ENCODE measurements at places on chromosomes 16 and 17. TPM values are rescaled to one million over a fixed set of nuclear protein-coding genes. Genes with fewer than 3 reads are reported as not detected.
A peak's percentile ranks its signal among the peaks of the same experiment; 100 is the strongest.

DNA sequence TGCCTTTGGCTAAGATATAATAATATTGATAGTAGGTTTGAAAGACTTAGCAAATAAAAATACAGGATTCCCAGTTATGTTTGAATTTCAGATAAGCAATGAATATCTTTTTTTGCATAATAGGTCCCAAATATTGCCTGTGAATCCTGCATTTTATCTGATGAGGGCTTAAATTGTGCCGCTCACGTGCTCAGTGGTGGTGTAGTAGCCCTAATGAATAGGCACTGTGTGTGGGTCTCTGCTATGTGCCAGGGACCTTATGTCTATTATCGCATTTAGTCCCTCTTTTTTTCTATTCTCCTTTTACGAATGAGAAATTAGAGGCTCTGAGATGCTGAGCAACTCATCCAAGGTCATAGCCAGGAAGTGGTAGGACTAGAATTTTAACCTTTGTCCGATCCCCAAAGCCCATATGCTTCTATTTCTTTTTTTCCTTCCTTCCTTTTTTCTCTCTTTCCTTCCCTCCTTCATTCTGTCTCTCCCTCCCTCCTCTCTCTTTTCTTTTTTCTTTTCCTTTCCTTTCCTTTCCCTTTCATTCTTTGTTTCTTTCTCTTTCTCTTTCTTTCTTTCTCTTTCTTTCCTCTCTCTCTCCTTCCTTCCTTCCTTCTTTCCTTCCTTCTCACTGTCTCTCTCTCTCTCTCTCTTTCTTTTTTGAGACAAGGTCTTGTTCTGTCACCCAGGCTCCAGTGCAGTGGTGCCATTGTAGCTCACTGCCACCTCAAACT is 47.2 kb downstream of the RGS9 start:
- no peak for DNase-seq

- DNase-seq, result no peak
These were observed 4.4 kb upstream of the PIK3R5 start for GRCh38 chr17:8969901-8970300.

- no peak for DNase-seq
These were observed 172.3 kb downstream of the KATNIP start for GRCh38 chr16:27722207-27722606.

GRCh38 chr17:35084987-35085386 is 21.5 kb upstream of the RFFL start:
- no peak for DNase-seq

- DNase-seq, result no peak
These were observed 29.2 kb upstream of the C16orf78 start for GRCh38 chr16:49344401-49344800.

DNA sequence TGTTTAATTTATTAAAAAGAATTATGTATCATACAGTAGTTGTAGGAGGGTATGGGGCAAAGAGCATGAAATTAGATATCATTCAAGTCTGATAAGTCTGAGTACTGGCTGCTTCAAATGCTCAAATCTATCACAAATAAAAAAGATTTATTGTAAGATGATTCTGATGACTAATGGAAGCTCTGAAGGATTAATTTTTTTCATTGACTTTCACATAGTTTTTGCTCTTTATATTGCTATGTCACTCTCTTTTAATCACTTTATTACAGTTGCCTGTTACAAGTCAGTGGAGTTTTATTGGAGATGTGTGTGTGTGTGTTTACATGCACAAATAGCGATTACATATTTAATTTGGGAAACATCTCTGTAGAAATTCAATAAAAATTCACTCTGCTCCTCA is 15.0 kb downstream of the MAP2K4 start:
- no peak for DNase-seq

DNA sequence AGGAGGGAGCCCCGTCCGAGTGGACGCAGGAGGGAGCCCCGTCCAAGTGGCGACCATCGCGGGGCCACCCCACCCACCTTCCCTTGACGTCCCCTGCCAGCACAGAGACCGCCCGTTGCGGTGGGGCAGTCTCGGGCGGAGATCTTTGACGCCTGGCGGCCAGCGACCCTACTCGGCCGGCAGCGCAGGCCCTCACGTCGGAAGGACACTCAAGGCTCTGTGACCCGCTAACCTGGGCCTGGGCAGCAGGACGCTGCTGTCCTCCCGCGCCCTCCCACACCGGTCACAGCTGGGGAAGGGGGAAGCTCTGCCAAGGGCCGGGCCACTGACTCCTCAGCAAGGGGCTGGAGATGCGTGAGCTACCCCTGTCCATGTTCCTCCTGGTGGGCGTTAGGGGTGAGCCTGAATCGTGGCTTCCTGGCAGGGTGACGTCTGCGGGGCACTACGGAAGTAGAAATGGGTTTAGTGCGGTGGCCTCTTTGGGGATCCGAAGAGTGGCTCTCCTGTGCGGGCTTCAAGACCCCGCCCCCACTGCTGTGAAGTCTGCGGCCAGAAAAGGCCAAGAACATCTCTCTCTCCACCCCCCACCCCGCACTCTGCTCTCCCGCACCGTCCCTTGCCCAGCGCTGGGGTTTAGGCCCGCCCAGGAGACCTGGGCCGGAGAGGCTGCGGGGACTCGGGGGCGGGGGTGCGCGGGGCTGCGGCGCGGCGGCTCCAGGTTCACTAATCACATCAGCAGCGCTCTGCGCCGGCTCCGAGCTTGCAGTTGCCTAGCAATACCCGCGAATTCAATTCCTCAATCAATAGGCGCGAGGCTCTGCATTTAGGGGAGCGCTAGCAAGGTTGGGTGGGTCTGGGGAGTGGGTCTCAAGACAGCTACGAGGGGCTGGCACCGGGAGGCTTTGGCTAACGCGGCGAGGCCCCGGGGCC is 5.8 kb downstream of the CBX8 start:
- DNase-seq, result no peak

DNA sequence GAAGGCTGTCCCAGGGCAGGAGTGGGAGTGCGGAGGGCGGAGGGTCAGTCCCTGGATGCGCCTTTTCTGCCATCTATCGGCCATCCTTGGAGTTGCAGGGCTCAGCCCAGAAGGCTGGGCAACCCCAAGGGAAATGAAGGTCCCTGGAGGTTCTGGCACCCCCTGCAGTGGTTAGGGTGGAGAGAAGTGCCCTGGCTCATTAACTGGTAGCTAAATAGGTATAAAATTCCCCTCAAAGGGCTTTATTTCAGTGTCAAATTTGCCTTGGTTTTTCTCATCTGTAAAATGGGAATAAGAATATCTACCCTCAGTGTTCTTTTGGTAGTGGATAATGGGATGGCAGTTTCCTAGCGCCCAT is 22.4 kb downstream of the C17orf75 start:
- DNase-seq, result peak; percentile 73

GRCh38 chr16:1379304-1380076 is 27.8 kb downstream of the GNPTG start:
- DNase-seq, result peak; percentile 56

GRCh38 chr16:53091466-53092211 is 36.8 kb downstream of the CHD9 start:
- no peak for DNase-seq

- no peak for DNase-seq
These were observed 17.5 kb downstream of the GRIN2C start for GRCh38 chr17:74842146-74842598.

- DNase-seq, result peak; percentile 62
These were observed 118.1 kb downstream of the STXBP4 start for GRCh38 chr17:55086635-55087058.

- no peak for DNase-seq
These were observed 1239.8 kb upstream of the GOT2 start for GRCh38 chr16:59973966-59974365.

DNA sequence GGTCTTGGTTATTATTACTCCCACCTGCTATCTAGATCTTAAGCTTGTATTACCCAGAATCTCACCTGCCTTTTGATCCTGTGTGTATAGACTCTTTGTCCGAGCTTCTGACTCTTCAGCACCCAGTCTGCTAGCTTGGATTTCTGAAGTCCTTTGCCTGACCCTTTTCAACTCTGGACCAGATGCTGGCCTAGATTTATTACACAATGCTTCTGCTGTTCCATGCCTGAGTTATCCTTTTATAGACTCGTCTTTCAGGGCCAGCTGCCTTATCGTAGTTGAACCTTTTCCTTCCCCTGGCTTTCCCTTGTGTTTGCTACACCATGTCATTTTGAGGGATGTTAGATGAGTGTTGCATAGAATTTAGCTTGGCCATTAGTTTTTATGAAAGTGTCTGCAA is 32.6 kb downstream of the RHOT1 start:
- DNase-seq, result no peak

DNA sequence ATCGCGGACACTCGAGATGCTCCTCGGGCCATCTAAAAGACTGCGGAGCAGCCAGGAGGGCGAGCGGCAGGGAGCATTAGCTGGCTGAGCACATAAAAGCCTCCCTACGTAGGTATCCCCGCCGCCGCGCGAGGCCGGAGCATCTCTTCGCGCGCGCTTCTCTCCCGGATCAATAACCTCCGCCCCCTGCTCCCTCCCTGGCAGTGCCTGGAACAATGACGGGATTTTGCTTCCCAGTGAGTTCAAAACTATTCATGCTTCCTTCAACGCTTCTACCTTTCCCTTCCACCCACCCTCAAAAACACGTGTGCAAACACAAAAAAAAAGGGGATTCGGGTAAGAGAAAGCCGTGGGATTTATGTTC is 984 bp downstream of the CENPV start:
- DNase-seq, result no peak

DNA sequence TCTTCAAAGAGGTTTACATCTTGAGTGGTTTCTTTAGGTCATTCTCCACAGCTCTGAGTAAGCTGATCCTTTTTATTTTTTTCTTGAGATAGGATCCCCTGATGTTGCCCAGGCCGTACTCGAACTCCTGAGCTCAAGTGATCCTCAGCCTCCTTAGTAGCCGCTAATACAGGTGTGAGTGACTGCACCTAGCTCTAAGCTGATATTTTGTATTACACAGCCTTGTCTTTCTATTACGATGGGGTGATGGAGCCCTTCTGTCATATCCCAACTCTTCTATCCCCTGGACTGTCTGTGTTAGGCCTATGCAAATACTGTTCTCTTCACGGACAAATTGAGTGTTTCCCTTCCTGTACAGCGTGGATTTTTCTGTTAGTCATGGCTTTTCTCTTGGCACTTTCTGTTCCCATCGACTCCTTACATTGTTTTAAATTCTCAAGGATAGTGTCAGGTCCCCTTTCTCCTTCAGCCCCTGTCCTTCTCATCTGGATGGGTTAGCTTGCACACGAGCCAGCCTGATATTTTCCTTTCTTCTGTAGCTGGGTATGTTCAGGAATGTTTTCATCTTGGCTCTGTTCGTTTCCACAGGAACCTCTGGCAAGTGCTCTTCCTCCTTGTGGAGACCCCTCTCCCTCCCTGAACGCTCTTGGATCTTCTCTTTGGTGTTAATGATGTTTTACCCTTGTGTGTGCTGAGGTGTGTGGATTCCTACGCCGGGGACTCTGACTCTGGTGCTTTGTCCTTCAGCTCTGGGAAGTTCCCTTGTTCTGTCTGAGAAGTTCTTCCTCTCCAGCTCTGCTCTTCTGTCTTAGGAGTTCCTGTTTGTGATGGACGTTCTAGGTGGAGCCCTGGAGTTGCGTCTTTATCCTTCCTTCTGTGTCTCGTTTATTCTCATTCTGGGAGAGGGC is 2.3 kb downstream of the BANP start:
- no peak for DNase-seq

- no peak for DNase-seq
These were observed 7.8 kb downstream of the VPS4A start for GRCh38 chr16:69318911-69319289.

- peak; percentile 39 for DNase-seq
These were observed 3.3 kb upstream of the SLFN12L start for GRCh38 chr17:35540589-35541404.

GRCh38 chr17:37815536-37815935 is 70.7 kb upstream of the HNF1B start:
- DNase-seq, result no peak

GRCh38 chr17:42321555-42321954 is 33.3 kb downstream of the STAT5A start:
- DNase-seq, result no peak

DNA sequence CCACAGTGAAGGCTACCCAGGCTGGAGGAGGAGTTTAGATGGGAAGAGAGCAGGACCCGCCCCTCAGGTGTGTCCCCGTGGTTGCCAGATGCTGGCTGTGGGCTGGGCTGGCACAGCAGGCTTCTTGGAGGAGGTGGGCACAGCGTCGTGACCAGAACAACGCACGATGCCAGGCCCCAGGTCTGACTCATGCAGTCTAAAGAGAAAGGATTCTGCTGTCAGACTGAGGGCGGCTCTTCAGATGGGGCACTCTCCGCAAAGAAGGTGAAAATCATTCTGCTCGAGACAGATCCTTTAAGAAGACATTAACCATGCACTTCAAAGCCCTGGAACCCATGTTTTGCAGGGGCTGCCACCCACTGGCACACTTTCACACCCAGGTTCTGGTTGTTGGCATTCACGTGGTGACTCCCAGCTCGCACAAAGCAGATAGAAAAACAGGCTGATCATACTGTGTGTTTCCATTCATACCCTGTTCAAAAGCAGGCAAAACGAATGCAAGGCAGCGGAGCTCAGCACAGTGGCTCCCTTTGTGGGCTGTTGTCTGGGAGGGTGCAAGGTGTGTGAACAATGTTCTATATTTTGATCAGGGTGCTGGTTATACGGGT is 19.0 kb downstream of the CACNG4 start:
- DNase-seq, result no peak

DNA sequence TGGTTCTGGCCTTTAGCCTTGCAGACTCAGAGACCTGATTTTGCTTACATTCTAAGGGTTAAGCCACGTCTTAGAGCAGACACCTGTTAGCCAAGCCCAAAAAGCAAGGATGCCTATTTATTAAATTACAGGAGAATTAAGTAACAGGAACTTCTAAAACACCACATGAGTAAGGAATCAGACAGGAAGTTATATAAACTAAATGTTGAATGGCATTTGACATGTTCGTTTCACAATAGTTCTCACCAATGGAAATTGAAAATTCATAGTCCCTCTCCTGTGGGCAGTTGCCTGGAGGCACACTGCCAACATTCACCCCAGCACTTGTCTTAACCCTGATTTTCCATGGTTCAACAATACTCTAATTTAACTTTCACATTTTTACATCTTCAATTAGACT is 9.0 kb downstream of the KRTAP9-7 start:
- DNase-seq, result no peak

- no peak for DNase-seq
These were observed 8.0 kb downstream of the TAX1BP3 start for GRCh38 chr17:3660311-3660891.

DNA sequence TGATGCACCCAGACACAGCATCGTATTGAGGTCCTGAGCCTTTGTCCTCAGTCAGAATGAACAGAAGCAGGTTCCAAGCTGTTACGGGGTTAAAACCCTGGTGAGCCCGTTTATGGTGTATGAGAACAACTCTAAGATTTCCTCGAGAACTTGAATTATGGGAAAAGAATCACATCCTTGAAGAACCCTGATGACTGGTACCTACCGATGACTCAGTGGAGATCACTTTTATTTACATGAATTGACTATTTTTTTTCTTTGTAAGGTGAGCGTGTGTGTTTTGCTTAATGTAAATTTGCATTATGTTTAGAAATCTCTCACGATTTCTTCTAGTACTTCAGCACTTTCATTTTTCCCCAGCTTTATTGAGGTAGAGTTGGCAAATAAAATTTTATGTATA is 3.3 kb upstream of the KRTAP4-4 start:
- no peak for DNase-seq

The KRT28 gene
- not detected for total RNA-seq

The CCL1 gene
- not detected for total RNA-seq

The SCNN1G gene
- total RNA-seq, result not detected

The RHBDF1 gene
- 23.3 TPM for total RNA-seq

The EVPL gene
- total RNA-seq, result 8.0 TPM

The RNU2-1 gene
- total RNA-seq, result not detected

The ZSCAN10 gene
- 0.38 TPM for total RNA-seq

The MYH13 gene
- not detected for total RNA-seq

The CCDC200 gene
- total RNA-seq, result not detected

The KRT32 gene
- total RNA-seq, result not detected
